Dermis blood vessel endothelial cell (primary cell): ENCODE measurements at places on chromosomes 2 and 18. TPM values are rescaled to one million over a fixed set of nuclear protein-coding genes. Genes with fewer than 3 reads are reported as not detected.

DNA sequence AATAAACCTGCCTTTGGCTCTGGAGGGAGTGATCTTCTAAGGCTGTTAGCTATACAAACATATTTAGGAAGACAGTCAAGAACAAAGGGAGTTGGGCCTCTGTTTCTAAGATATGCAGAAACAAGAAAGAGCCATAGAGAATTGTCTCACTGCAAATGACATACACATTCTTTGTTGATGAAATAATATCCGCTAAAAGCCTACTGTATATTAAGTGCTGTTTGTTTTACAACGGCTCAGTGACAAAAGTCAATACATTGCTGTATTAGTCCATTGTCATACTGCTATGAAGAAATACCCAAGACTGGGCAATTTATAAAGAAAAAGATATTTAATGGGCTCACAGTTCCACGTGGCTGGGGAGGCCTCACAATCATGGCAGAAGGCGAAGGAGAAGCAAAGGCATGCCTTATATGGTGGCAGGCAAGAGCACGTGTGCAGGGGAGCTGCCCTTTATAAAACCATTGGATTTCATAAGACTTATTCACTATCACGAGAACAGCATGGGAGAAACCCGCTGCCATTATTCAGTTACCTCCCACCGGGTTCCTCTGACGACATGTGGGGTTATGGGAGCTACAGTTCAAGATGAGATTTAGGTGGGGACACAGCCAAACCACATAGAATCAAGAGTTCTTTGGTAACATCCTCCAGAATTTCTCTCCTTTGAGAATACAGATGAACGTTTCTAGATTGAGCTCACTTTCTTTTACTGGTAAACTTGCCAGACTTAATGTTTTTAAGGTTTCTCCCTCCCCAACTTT lies 157.8 kb downstream of the PIK3C3 start:
- DNase-seq, result no peak

SYT4 gene
- not detected in 2 replicates for total RNA-seq

CNGA3 gene
- under 0.01 TPM in 1 of 2 replicates, not detected in the other for total RNA-seq

FBLN7 gene
- 2.4 and 3.3 TPM in 2 replicates for total RNA-seq

SULT1C4 gene
- total RNA-seq, result 76.7 and 136 TPM in 2 replicates

DNA sequence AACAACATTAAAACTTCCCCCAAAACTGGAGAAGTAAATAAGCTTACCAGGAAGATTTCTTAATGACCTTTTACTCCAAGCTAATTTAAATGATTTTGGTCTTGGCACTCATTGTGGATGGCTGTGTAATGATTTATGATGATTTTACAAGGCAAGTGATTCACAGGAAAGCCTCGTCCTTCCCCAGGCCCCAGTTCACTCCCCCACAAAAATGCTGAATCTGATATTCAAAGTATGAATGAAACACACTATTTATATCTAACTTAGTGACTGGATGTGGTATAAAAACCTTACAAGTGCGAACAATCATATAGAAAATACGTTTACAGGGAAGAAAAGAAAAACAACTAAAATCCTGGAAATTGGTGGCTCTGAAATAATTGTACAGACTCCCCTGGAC lies 49.8 kb downstream of the ZNF516 start:
- peak; percentile 38 for DNase-seq

PCARE gene
- under 0.01 TPM in 1 of 2 replicates, not detected in the other for total RNA-seq

DNA sequence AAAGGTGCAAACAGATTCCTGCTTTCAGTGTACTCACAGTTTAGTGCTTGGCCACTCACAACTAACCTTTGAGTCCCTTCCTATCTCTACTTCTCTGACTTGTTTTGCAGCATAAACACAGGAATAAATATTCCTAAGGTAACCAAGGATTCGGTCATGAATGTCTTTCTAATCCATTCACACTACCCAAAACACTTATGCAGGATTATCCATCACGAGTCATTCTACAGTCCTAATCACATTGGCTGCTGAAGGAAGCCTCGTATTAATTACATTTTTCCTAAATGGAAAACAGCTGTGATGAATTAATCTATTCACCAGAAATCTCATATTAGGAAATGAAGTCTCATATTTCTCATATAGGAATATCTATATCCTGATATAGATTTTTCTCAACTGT lies 16.3 kb downstream of the RDH14 start:
- no peak for DNase-seq

GRCh38 chr18:36189486-36189885 lies 2.2 kb downstream of the MOCOS start:
- DNase-seq, result no peak

GRCh38 chr2:22887845-22888244 lies 497.1 kb upstream of the KLHL29 start:
- no peak for DNase-seq

DNA sequence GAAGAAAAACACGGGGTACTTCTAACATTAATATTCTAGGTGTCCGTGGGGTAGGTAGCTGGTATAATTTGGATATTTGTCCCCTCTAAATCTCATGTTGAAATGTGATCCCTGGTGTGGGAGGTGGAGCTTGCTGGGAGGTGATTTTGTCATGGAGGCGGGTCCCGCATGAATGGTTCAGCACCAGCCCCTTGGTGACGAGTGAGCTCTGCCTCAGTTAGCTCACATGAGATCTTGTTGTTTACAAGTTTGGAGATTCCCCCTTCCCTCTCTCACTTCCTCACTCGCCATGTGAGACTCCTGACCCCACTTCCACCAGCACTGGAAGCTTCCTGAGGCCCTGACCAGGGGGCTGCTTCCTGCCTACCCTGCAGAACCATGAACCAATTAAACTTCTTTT lies 35.4 kb upstream of the DNER start:
- no peak for DNase-seq

DNA sequence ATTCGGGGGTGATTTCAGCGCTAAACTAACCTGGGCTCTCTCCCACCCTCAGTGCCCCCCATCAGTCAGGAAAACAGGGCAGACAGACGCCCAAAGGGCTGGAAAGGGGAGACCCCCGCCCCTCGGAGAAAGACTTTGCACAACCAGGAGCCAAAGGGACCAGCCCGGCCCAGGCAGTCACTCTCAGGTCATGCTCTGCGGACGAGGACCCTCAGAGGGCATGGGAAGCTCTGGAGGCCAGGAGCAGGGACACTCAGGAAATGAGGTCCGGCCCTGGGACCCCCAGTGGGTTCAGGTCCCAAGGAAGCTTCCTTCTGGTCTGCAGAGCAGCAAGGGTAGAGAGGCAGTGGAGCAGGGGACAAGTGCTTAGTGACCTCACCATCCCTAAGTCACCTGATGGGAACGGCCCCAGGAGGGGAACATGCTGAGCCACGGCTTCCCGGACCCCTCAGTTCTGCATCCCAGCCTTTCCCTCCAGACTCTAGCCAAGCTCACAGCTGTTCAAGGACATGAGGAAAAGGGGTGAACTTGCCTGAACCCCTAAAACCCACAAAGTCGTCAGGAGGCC lies 88.0 kb upstream of the GPC1 start:
- no peak for DNase-seq

- no peak for DNase-seq
These were observed 48.2 kb downstream of the ADI1 start for GRCh38 chr2:3470856-3471737.

GRCh38 chr2:81542119-81542518 lies 1237.6 kb upstream of the LRRTM1 start:
- no peak for DNase-seq

CAPN14 gene
- 0.05 TPM in 1 of 2 replicates, not detected in the other for total RNA-seq

DNA sequence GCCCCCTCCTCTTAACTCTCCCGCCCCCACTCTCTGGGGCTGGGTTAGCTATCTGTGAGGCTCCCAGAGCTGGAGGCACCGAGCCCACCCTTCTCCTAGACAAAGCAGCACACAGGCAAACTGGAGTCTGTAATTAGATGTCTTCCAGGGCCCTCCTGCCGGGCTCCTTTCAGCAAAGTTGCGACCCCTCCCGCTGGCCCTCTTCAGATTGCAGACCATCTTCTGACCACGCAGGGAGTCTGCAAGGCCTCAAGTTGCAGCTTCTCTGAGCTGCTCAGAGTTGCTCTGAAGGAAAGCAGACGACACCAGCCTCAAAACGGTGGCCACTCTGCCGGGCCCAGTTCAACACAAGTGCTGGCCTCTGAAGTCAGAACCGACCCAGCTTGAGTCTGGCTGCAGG lies 228.4 kb upstream of the COPS8 start:
- DNase-seq, result no peak

DNA sequence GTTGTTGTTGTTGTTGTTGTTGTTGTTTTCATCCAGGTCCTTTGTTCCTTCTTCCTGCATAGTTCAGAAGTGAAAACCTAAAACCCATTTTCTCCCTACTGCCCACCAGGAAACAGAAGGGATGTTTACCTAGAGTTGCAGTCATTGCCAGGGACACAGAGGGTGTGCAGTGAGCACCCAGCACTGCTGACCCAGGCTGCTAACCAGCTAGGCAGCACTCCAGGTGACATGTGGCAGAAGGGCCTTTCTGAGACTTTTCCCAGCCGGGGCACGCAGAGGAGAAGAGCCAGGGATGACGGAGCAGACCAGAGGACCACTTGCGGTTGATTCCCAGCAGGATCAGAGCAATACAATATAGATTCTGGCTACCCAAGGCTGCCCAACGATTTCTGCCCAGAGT lies 286.3 kb downstream of the BCL11A start:
- DNase-seq, result no peak

GRCh38 chr18:69622961-69623360 lies 222.3 kb downstream of the DOK6 start:
- no peak for DNase-seq

ANKRD62 gene
- not detected in 2 replicates for total RNA-seq

DNA sequence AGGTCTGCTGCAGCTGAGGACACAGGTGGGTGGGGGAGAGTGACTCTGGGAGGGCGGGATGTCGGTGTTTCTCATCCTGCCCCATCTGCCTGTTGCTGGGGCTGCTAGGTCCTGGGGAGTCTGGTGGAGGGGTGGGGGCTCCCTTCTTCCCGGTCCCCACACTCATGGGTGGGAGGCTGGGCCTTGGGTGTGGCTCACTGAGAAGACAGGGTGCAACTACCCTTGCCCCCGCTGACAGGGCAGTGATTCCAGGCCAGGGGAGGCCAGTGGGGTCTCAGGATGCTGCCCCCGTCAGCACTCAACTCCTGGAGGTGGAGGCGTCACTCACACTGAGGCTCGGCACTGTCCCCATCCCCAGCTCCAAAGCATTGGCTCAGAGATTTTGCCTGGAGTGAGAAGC lies 7.7 kb upstream of the NFATC1 start:
- no peak for DNase-seq

GKN1 gene
- total RNA-seq, result not detected in 2 replicates

DNA sequence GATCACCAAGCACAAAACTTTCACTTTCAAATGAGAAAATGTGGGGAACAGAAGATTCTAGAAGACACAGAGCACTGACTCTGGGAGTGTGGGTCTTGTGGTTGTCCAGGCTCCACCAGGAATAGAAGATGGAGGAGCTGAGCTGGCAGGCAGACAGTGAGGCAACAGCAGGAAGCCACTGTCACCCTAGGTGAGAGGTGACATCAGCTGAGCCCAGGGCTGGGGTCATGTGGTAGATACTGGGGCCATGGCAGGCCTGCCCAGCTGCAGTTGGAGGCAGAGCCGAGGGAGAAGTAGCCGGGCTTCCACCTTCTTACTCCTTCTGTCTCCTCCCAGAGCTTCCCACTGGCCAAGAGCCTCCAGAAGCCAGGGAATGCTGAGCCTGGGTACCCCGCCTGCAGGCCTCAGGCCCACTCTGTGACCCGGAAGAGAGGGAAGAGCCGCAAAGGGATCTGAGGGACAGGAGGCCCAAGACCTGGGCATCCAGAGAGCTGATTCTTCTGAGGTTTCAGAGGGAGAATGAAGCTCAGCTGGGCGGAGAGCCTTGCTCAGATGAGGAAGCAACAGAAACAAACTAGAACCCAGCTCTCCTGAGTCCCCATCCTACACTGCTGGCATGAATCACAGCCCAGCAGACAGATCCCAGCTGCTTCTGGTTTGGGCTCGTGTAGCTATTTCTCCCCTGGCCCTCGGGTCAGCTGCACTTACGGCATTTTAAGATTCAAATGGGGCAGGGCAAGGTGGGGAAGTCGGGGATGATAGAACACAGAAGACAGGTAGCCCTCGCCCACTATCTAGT lies 39.8 kb upstream of the ASAP2 start:
- no peak for DNase-seq

IFIH1 gene
- total RNA-seq, result 8.2 and 18.7 TPM in 2 replicates

DNA sequence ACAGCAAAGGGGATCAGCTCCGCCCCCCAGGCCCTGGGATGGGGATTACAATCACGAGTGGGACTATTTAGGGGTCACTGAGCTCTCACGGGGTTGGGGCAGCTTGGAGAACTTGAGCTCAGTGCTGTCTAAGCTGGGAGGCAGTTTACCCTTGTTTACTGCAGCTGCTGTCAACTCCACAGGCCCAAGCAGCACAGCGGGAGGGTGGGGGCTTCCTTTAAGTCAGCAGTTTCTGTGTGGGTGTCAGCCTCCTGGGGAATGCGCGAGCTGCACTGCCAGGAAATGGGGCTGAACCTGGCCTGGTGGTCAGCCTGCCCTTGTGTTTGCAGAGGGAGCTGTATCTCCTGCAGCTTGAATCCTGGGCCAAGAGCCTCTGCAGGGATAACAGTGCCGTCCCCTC lies 29.8 kb downstream of the TOGARAM2 start:
- DNase-seq, result peak; percentile 13

GRCh38 chr2:136935119-136935518 lies 169.8 kb downstream of the THSD7B start:
- DNase-seq, result no peak

GRCh38 chr2:236896688-236897087 lies 189.0 kb upstream of the COPS8 start:
- no peak for DNase-seq

SLC5A7 gene
- total RNA-seq, result not detected in 2 replicates

- DNase-seq, result no peak
These were observed 93.0 kb upstream of the KLHL29 start for GRCh38 chr2:23292024-23292423.

MEIS1 gene
- 1.3 and 3.4 TPM in 2 replicates for total RNA-seq

DNA sequence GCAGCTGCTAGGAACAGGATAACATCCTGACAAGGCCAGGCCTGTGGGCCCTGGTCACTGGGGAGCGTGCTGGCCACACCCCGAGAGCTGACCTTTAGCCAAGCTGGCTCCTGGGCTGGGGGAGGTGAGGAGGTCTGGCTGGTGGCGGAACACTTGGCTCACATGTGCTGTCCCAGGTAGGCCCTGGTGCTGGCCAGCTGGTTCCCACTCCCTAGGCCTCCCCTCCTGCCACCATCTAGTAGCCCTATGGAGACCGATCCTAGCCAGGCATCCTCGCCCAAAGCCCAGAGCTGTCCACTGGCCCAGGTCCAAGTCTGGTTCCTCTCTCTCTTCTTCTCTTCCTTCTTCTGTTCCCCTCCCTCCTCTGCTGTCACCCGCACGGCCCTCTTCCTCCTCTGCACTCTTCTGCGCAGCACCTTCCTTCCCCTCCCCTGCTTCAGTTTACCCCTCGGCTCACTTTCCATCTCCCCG lies 52.4 kb downstream of the TNS1 start:
- DNase-seq, result no peak
